ENCODE measurements at places on chromosomes 13 and 19.

- no peak for DNase-seq
These were observed 99.3 kb downstream of the DOCK9 start for GRCh38 chr13:98878486-98879126.

DNA sequence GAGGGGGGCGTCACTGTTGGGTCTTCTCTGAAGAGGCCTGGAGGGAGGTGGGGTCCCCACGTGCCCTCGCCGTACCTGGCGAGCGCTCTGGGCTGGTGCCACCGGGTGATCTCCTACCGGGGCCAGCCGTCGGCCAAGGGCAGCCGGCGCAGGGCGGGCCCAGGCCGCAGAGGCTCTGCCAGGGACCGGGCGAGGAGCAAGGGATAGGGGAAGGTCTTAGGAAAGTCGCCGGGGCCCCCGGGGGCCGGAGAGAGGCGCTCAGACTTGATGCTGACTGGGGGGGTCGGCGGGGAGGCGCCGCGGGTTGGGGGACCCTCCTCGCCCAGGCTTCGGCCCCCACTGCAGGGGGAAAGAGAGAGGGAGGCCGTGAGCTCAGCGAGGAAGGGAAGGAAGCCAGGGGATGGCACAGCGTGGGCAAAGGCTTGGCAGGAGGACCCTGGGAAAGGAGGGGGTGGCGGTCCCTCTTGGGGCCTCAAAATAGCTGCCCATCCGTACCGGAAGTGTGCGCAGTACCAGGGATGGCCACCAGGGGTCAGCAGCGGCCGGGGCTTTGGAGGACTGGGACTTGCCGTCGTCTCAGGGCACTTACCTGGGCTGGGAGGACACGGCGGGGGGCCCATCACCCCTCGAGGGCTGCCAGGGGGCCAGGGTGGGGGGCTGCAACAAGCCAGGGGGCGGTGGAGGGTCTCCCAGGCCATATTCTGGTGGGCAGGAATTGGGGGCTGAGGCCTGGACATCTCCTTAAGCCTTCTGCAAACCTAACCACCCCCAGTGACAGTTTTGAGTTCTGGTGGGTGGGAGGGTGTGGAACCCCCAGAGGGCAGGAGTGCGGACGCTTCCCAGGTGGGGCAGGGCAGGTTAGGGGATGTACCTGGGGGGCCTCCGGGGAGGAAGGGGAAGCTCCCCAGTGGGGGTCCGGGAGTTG, 7.7 kb upstream of the TMEM161A start:
- DNase-seq = peak; percentile 92

DNA sequence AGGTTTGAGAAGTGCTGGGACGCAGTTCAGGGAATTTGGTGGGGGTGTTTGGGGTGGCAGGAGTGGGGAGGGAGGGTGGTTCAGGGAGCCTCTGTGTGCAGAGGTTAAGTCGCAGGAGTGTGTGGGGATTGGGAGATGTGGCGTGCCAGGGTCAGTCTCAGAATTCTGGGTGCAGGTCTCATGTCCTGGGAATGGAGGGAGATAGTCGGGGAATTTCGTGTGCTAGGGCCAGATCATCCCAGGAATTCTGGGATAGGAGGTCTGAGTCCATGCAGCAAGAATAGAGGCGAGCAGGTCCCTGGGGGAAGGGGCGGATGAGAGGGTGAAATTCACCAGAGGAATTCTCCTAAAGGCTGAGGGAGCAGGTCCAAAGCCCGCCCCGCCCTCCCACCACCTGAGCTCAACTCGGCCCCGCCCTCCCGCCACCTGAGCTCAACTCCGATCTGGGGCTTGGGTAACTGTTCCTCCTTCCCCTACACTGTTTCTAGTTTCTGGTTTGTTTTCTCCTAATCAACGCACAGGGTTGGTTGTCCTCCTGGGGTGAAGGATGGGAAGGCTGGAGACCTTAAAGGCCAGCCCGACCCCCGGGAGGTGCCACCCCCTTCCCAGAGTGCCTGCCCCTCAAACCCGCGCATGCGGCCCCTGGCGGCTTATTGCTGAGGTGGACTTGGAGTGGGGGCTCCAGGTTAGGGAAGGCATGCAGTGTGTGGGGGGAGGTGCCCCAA, 15.2 kb downstream of the KCNC3 start:
- DNase-seq = no peak

- DNase-seq = no peak
These were observed 645 bp downstream of the GRIN3B start for GRCh38 chr19:1000591-1001537.

DNA sequence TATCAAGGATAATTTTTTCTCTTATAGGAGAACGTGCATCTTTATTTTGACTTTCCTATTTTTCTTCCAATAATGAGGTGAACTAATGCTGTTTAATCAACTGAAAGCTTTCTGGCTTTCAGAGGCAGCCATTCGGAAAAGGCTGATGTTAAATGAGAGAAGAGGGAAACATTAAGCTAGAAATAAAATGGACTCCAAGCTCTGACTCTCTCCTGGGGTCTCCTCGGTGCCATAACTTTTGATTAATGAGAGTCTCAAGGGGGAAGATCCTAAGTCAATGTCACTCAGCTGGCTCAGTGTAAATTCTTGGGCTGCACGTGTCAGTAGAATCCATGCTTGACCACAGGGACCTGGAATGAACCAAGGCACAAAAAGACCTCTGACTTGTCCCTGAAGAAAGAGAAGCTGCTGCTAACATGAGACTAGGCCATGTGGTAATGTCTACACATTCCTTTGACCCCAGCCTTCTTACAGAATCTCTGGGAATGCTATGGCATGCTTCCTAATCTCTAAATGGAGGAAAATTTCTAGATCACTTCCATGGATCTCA, 152.2 kb upstream of the RFC3 start:
- DNase-seq = no peak

- no peak for DNase-seq
These were observed 51.3 kb downstream of the ERICH6B start for GRCh38 chr13:45564133-45564776.

DNA sequence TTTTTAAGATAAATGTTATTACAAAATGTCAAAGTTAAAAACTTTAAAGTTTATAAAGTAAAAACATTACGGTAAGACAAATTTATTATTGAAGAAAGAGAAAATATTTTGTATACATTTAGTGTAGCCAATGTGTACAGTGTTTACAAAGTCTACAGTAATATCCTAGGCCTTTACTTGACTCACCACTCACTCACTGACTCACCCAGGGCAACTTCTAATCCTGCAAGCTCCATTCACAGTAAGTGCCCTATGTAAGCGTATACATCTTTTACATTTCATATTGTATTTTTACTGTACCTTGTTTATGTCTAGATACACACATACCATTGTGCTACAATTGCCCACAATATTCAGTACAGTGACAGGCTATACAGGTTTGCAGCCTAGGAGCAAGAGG, 448.2 kb downstream of the KCTD12 start:
- DNase-seq = no peak

DNA sequence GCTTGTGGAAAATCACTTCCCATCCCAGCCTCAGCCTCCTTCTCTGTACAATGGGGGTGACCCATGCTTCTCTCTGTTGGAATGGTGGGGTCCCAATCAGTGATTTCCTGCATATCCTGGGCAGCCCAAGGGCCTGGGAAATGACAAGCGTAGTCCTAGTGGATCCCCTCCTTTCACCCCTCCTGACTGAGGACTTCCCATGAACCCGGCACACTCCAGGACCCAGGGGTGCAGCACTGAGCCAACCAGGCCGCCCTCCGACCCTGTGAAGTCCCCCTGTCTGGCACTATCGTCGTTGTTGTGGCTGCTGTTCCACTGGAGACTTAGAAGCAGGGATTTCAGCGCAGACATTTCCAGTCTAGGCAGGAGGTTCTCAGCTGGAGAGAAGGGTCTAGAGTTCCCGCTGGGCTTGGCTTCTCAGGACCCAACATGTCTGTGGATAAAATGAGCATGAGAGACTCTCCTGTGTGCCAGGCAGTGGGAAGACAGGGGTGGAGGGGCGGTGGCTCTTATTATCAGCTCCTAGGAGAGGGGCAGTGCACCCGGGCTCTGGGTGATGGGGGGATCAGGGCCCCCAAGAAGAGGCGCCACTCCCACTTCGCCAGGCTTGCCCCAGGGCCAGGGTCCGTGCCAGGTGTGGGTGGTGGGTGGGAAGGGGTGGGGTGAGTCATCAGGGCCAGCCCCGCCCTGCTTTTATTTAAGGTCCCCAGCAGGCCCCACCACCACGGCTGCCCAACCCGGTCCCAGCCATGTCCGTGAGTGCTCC, at the start of gene LGALS7B:
TSS of gene LGALS7B (plus strand) at position 723 of the 766 bp plus-strand sequence. CDS start at position 750, 27 bp downstream.
- DNase-seq = no peak

GRCh38 chr13:74839656-74840055, 642.3 kb downstream of the TBC1D4 start:
- no peak for DNase-seq

DNA sequence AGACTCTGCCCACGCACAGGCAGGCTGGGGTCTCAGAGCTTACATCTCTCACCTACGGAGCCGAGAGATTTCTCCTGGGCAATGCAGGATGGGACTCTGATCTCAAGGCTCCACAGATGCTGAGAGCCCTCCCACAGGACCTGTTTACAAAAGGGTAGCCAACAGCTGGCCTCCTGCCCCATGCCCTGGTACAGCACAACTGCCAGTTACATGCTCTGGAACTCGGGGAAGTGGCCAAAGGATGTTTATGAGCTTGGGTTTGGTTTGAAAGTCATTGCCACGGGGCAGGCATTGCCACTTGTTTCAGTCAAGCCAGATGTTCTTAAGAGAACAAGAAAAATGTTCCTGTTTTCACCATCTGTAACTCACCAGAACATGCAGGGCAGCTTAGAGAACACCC, 3.5 kb downstream of the DHRS12 start:
- DNase-seq = no peak

GRCh38 chr13:80591976-80592740, 251.2 kb upstream of the SPRY2 start:
- DNase-seq = no peak

DNA sequence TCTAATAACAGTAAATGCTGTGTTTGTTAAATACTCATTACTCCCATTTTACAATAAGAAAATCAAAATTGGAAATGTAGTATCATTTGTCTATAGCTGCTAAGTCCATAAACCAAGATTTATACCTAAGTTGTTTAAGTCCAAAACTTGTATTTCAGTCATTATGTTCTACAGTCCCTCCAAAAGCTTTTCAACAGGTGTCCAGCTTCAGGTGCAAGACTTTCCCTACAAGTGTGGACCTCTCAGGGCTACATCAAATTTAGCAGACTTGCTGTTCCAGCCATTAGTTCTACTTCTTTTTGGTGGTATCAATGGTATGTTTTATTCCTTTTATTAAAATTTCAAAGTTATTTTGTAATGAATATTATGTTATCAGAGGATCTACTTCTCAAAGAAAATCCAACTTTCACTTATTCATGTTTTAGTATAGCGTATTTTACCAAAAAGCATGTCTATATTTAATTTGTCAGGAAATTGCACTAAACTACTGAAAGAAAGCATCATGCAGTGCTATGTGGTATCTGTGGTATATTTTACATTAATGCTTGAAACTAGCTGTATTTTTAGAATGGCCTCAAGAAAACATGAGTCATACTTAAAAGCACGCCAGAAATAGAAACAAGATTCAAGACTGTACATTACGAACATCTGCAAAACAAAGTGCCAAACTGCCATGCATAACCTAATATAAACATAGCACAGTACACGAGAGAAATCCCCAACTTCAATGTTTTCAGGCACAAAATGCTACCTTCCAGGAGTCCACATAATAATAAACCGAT, 44.5 kb downstream of the VWA8 start:
- DNase-seq = no peak

GRCh38 chr13:44685641-44686040, 109.5 kb upstream of the TSC22D1 start:
- DNase-seq = no peak

- no peak for DNase-seq
These were observed 30.0 kb upstream of the KBTBD7 start for GRCh38 chr13:41224113-41225110.

DNA sequence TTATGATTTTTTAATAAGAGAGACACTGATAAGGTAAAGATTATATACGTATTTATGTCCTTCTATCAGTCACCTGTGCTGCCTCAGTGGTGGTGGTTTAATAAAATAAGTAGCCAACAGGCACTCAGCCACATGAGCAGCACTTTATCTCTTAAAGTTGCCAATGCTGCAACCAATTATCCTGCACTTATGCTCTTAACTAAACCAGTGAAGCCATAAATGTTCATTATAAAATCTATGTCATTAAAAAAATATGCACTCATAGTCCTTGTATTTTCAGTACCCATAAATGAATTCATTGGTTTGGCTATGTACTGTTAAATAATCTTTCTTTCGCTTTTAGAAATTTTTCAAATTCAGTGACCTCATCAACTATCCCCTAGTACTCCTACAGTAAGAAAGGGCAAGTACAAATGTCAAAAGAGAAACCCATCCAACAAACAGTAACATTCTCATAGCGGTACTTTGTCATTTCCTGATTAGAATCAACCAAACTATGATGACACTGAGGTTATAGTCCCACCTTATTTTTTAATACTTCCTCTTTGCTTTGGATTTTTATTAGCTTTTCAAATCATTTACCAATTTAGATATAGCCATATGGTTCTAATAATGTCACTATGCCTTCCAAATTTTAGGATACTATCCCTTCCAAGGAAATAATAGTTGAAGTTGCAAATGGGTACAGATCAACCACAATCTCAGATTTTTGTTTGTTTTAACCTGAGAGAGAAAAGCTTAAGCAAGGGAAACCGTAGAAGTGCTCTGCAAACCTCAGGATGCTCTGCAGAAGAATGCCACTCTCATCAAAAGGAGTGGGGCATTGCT, 190.9 kb downstream of the KLF12 start:
- no peak for DNase-seq

DNA sequence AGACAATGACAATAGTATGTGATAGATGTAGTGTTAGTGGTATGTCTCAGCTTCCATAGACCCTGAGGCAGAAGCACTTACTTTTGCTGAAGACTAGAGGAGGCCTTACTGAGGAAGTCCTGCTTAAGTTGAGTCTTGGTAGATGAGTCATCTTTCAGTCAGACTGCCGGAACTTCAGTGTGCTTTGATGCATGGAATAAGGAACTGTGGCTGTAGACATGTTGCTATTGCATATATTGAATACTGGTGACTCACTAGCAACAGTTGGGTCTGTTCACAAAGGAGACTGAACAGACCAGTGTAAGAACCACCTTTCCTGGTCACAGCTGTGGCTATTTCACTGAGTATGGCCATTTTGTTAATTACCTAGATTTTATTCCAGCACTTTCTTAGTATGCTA, 1000.6 kb downstream of the OLFM4 start:
- no peak for DNase-seq

GRCh38 chr19:35780717-35781116, 5.4 kb downstream of the ARHGAP33 start:
- no peak for DNase-seq

DNA sequence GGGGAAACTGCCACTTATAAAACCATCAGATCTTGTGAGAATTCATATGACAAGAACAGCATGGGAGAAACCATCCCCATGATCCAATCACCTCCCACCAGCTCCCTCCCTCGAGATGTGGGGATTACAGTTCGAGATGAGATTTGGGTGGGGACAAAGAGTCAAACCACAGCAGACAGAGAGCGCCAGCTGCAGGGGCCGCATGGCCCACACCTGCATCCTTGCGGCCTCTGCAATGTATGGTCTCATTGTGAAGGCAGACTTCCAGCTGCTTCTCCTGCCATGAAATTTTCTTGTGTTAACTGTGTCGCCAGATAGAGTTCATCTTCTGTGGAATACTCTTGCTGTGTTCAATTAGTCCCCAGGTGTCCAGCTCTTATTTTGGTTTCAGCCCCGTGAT, 17.3 kb upstream of the SLC15A1 start:
- no peak for DNase-seq
